ENCODE measurements at places on chromosomes 2 and 18. TPM values are rescaled to one million over a fixed set of nuclear protein-coding genes. Genes with fewer than 3 reads are reported as not detected.

Gene CENPA
- 2.7 TPM for total RNA-seq

Gene NT5DC4
- 0.33 TPM for total RNA-seq

Gene HNMT
- total RNA-seq, result 69.4 TPM

Gene C1D
- total RNA-seq, result 15.9 TPM

Gene SCN9A
- 23.8 TPM for total RNA-seq

Gene GALR1
- not detected for total RNA-seq

Gene ATIC
- 42.4 TPM for total RNA-seq

Gene RND3
- total RNA-seq, result 647 TPM

Gene MC2R
- not detected for total RNA-seq

Gene ABCB11
- total RNA-seq, result 0.13 TPM

Gene SNTG2
- total RNA-seq, result 0.07 TPM

Gene DOK6
- 14.1 TPM for total RNA-seq

Gene RAB6C
- not detected for total RNA-seq

Gene DGKD
- total RNA-seq, result 17.8 TPM

Gene PARD3B
- 13.6 TPM for total RNA-seq

Gene SERPINB4
- total RNA-seq, result not detected

Gene CYP26B1
- 1.1 TPM for total RNA-seq

Gene STRN
- total RNA-seq, result 22.3 TPM

Gene B3GNT7
- 1.1 TPM for total RNA-seq

Gene PRKAG3
- 0.52 TPM for total RNA-seq

Gene C2orf78
- not detected for total RNA-seq

Gene GCG
- not detected for total RNA-seq

Gene TBR1
- not detected for total RNA-seq

Gene CELF4
- not detected for total RNA-seq

Gene INPP1
- 8.0 TPM for total RNA-seq

Gene ERFE
- total RNA-seq, result 0.56 TPM

Gene XDH
- 2.7 TPM for total RNA-seq

Gene TM4SF20
- total RNA-seq, result not detected

Gene MOGAT1
- total RNA-seq, result not detected

Gene FOXI3
- total RNA-seq, result not detected

Gene ZSWIM2
- total RNA-seq, result 0.10 TPM

Gene CFAP65
- 0.03 TPM for total RNA-seq

Gene C2orf42
- 22.4 TPM for total RNA-seq
